ENCODE measurements at places on chromosomes 6 and 20.

DNA sequence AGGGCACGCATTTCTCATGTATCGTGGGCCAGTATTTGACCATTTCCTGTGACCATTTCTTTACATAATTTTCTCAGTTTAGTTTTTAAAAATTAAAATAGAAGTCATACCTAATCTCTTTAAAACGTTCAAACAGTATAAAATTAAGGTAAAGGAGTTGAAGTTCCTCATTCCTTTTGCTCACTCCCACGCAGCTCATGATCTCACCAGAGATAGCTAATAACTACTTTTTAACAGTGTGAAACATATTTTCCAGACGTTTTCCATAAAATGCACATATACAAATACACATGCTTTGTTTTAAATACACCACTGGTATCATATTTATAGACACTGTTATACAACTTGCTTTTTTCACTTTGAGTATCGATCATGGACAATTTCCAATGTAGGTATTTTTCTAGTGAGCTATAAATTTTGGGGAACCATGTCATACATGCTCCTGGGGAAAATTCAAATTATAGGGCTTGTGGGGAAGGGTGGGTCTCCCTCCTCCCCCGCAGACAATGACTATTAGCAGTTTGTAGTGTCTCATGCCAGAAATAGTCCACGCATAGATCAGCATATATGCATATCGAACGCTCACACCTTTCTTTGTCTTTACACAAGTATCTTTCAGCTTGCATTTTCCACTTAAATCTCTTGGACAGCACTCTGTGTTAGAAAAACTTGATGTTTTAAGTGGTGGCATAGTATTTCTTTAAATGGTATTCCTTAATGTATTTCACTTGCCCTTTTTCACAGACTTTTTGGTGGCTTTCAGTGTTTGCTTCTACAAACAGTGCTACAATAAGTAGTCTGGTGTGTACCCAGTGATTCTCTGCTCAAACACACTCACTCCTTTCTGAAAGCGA lies 145.5 kb upstream of the ZNF217 start:
- DNase-seq, result no peak

DNA sequence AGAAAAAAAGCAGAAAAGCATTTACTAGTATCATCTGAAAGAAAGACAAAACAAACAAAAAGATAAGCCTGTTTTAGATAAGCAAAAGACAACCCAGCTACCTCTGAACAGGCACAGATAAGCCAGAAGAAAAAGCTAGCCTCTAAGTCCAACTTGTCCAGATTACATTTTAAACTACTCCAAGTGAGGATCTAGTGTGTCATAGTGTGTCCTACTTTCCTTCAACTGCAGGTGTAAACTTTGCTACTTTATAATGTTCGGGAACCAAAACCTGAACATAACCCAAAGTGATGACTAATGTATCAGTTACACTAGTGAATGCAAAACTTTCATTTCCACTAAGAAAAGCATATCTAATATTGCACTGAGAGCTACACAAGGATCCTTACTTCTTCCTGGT lies 19.5 kb downstream of the ADNP start:
- no peak for DNase-seq

DNA sequence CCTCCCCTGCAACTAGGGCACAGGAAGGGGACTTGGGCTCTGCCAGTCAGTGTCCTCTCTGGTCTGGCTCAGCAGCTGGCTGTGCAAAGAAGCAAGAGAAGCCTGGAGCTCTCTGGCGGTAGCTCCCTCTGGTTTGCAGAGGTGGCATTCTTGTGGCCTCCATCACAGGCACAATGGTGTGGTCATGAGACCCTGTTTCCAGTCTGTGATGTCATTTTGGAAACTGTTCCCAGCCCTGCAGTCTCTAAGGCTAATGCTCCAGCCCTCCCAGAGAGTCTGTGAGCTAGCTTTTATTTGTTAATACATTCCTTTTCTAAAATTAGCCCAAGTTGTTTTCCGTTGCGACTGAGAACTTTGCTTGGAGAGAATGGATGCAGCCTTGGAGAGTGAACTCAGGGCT lies 69.5 kb upstream of the FOXQ1 start:
- DNase-seq, result no peak

- no peak for DNase-seq
Measured at GRCh38 chr20:49163696-49164095, 24.4 kb downstream of the STAU1 start.

- DNase-seq, result no peak
Measured at GRCh38 chr6:13395272-13396237, 67.2 kb upstream of the TBC1D7 start.

DNA sequence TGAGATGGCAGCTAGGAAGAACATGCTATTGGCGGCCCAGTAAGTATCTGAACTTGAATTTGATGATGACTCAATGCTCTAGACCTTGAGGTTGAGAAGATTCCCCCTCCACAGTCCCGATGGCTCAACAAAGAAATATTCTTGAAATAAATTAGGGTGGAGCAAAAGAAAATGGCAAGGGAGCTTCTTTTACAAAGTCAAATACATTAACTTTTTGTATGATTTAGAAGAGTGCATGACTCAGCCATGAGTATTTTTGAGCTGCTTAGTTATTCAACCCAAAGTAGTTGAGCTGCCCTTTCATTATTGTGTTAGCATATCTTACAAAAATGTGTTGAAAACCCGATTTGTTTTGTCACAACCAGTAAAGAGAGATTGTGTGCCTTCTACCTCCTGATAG lies 7.6 kb downstream of the TFAP2C start:
- no peak for DNase-seq

GRCh38 chr20:25197183-25197869 lies 1.8 kb downstream of the ENTPD6 start:
- no peak for DNase-seq

DNA sequence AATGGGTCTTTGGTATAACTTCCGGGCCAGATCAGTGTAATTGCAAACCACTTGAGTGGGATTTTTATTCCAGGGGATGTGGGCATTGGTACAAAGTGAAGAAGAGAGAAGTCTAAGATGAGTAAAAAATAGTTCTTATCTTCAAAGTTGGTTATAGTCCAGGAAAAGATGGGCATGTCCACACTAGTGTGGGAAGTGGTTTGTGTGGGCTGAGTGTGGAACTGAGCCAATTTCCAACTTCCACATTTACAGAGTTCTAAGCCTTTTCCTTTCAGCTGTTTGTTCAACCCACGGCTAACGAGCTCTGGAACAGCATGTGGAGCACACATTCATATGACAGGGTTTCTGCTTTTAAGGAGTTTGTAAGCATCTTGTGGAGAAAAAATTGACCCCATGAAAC lies 72.3 kb upstream of the IFNGR1 start:
- DNase-seq, result no peak

DNA sequence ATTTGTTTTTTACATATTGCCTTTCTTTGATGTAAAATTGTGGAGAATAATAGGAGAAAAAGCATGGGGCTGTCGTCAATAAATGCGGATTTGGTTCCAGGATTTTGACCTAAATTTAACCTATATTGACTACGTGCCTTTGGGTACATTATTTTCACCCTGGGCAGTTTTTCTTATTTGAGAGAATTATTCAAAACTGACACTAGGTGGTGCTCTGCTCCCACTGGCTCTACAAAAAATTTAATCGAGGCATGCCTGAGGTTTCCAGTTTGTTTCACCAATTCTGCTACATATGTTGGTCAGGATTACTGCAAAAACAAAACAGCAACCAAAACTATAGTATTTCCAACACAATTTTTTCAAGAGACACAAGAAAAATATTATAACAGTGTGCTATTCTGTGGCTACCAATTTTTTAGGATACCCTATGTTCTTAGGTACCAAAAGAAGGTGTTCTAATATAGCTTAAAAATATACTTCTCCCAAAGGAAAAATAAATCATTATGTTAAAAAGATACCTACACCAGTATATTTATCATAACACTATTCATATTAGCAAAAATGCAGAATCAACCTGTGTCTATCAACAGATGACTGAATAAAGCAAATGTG lies 48.6 kb upstream of the FABP7 start:
- no peak for DNase-seq

DNA sequence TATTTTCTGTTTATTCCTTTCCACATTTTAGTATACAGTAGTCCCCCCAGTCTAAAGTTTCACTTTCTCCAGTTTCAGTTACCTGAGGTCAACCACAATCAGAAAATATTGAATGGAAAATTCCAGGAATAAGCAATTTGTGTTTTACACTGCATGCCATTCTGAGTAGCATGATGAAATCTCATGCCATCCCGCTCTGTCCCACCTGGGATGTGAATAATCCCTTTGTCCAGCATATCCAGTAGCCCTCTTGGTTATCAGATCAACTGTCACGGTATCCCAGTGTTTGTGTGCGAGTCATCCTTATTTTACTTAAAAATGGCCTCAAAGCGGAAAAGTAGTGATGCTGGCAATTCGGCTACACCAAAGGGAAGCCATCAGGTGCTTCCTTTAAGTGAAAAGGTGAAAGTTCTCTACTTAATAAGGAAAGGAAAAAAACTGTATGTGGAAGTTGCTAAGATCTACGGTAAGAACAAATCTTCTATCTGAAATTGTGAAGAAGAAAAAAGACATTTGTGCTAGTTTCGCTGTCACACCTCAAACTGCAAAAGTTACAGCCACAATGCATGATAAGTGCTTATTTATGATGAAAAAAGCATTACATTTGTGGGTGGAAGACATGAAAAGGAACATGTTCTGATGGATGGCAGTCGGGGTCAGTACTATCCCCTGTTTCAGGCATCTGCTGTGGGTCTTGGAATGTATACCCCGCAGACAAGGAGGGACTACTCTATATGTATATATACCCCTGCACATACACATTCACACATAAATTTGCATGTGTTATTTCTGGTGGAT lies 11.3 kb downstream of the NOX3 start:
- no peak for DNase-seq

GRCh38 chr6:81736428-81736827 lies 16.1 kb downstream of the TENT5A start:
- no peak for DNase-seq

DNA sequence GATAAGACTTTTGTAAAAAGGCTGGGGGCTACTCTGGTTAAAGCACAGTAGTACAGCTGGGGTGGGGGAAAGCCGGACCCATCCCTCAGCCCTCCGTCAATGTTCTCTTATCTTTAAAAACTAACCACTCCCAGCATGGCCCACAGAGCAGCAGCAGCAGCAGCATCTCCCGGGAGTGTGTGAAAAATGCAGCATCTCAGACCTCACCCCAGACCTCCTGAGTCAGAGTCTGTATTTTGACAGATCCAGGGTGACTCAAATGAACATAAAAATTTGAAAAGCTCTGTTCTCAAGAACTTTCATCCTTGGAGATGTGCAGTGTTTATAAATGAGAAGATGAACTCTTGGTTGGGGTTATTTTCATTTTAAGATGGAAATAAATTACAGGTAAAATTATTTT lies 277.7 kb upstream of the ECI2 start:
- no peak for DNase-seq

- no peak for DNase-seq
Measured at GRCh38 chr6:111709615-111710398, 104.1 kb upstream of the TRAF3IP2 start.

DNA sequence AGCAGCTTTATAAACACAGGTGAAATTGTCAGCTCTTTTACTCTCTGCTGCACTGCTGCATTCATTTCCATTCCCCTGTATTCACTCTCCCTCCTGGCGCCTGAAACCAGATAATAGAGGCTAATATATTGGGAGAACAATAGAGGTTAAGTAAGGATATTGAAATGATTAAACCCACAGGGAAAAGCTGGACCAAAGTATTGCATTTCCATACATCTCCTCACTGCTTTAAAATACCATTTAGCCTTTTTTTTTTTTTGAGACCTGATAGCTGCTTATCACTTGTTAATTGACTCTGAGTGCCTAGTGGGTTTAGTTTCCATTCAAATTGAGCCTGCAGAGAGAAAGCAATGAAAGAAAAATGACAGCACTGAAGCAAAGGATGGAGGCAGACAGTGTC lies 540.5 kb upstream of the IMPG1 start:
- no peak for DNase-seq

- DNase-seq, result peak; percentile 4
Measured at GRCh38 chr20:33443006-33443511, 504 bp downstream of the SNTA1 start.

GRCh38 chr6:149900620-149901443 lies 2.9 kb upstream of the RAET1E start:
- no peak for DNase-seq

- no peak for DNase-seq
Measured at GRCh38 chr20:36097337-36098151, 57.0 kb upstream of the EPB41L1 start.

GRCh38 chr20:3654326-3655130 lies 8.7 kb downstream of the GFRA4 start:
- no peak for DNase-seq

DNA sequence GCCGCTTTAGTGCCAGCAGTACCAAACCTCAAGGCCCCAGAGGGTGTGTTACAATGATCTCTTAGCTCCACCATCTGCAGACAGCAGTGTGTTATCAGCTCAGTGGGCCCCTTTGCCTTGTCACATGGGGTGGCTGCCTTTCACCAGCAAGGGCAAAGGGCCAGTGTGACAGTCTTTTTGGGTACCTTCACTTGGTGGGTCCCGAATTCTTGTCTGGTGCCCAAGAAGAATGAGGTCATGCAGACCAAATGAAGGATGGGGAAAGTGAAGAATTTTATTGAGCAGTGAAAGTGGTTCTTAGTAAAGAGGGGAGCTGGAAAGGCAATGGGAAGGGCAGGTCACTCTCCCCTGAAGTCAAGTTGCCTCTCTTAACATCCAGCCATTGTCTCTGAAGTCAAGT lies 2.9 kb upstream of the SMIM28 start:
- DNase-seq, result no peak

DNA sequence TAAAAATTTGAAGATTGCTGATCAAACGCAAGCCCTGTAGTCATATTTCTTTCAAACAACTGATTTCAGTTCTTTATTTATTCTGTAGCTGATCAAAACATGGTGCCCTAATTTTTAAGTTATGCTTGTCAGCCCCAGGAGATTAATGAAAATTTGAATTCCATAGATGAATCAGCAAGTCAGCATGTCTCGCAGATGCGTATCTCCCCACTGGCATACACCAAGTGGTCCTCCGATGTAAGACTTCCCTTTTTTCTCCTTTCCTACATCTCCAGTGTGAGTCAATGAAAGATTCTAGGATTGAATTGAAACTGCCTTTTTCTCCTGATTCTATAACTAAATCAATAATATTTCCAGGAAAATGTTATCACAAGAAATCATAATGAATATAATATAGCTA lies 539.6 kb upstream of the NOX3 start:
- DNase-seq, result no peak

- DNase-seq, result no peak
Measured at GRCh38 chr20:48864738-48865318, 37.0 kb upstream of the PREX1 start.

DNA sequence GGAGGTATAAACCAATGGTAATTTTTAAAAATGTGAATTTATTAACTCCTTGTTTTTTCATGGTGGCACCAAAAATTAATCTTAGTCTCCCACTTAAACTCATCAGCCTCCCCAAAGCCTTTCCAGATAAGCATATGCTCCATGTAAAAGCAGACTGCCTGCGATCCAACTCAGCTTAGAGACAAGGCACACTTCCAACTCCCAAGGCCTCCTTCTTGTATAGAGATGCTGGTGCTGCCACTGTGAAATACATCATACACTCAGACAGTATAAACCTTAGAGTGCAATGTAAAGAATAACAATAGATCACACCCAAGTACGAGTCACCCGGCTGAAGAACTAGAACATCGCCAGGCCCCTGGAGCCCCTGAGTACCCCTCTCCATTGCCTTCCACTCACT lies 2.0 kb downstream of the ANKRD6 start:
- DNase-seq, result no peak
